Glutamatergic neuron (in vitro differentiated cells): ENCODE measurements at places on chromosomes 1 and 21.

DNA sequence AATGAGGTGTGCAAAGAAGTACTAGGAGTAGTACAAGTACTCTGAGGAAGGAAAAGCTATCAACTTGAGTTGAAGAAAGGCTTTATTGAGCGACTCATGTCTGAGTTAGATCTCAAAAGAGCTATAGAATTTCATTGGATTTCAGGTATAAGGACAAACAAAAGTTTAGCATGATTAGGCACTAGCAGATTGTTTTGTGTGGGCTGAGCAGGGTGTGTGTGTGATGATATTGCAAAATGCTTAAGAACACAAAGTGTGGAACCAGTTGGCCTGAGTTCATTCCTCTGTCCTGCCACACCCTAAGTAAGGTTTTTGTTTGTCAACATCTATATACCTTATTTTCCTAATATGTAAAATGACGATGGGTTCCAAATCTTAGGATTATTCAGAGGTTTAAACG is 158.9 kb downstream of the KCNK2 start:
- DNase-seq = no peak

DNA sequence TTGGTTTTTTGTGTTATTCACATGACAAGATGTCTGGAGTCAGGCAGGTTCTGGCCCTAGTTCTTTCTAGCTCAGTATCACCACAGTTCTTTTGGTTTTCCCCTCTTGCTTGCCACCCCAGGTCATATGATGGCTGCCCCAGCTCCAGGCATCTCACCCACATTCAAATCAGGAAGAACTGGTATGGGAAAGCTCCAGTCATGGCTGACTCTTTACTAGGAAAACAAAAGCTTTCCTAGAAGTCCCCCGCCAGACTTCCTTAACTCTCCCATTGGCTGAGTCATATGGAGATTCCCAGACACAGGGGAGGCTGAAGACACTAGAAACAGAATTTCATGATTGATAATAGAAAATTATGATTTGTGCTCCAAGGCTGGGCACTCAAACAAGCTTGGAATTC is 22.1 kb upstream of the EYA3 start:
- DNase-seq = no peak

DNA sequence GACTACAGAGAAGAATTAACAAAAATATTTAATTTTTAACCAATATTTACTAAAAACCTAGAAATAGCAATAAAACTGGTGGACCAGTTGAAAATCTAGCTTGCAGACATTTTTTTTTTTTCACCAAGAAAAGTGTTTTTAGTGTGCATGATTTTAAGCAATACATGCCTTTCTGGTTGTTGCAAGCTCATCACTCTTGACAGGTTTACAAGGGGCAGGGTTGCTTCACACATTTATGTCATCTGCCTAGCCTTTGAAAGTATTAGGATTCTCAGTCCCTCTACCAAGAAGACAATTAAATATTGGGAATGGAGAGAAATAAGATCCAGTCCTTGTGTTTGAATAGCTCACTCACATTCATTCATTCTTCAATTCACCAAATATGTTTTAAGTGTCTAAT is 53.8 kb upstream of the LYPLAL1 start:
- no peak for DNase-seq

GRCh38 chr1:100045206-100045605 is 75.4 kb downstream of the SLC35A3 start:
- DNase-seq = no peak

DNA sequence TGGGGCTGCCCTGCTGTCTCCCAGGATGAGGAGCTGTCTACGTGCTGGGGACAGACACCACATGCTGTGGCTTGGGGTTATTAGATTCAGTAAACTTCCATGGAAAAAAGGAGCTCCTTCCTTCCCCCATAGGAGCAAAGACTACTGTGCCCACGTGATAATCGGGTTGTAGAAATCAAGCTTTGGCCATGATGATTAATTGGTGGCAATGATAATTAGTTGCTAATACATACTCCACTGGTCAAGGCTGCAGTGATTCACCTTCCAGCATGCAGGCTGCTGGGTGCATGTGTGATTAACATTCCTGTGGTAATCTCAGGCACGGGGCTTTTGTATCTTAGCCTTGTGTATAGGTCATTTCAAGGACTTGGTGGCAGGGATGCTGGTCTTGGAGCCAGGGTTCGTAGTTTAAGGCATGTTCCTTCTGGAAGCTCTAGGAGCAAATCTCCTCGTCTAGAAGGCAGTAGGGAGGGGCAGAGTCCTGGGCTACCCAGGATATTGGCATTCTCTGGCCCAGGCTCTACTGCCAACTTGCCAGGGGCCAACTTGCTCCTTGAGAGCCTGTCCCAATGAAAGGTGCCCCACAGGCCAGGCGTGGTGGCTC is 41.4 kb downstream of the TMCO4 start:
- no peak for DNase-seq
